ENCODE measurements at places on chromosomes 4 and X.
A peak's percentile ranks its signal among the peaks of the same experiment; 100 is the strongest.

GRCh38 chr4:85747882-85748491, 273.0 kb downstream of the ARHGAP24 start:
- peak; percentile 73 for DNase-seq

DNA sequence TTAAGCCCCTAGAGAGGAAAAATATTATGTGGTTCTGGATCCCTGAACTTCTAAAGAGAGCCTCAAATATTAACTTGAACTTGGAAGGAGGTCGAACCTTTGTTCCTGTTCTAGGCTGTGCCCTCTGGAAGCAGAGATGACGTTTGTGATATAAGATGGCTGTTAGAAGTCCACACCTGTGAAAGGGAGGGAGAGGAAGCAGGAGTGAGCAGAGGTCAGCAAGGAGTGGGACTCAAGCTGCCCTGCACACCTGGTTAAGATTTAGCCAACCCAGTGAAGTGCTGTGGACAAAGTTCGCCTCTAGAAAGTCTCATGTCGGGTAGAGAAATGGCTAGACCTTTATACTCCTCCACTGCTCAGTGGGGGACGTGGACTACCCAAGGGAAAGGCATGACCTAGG, 566.2 kb downstream of the MID1IP1 start:
- no peak for DNase-seq

- no peak for DNase-seq
Observed at GRCh38 chr4:121885115-121885514, 14.8 kb upstream of the BBS7 start.

DNA sequence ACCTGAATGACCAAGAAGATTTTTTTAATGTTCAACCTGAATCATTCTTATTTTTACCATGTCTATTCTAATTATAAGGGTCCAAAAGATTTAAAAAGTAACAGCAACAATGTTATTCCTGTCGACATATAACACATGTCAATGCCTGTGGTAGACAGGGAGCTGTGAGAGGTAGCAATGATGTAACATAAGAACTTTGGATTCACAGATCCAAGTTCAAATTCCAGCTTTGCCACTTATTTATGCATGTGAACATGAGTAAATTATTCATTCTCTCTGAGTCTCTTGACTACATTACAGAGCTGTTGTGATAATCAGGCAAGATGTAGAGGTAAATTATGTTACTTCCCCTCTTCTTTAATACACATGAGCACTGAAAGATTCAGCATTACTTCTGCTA, 54.5 kb downstream of the KLHL8 start:
- DNase-seq: no peak

GRCh38 chr4:54526560-54526959, 131.2 kb upstream of the KIT start:
- DNase-seq: no peak

GRCh38 chr4:101973361-101973760, 182.8 kb downstream of the BANK1 start:
- DNase-seq: no peak

- no peak for DNase-seq
Observed at GRCh38 chr4:123659730-123660129, 263.1 kb downstream of the SPRY1 start.

- DNase-seq: no peak
Observed at GRCh38 chrX:91414713-91415112, 19.9 kb upstream of the PABPC5 start.

DNA sequence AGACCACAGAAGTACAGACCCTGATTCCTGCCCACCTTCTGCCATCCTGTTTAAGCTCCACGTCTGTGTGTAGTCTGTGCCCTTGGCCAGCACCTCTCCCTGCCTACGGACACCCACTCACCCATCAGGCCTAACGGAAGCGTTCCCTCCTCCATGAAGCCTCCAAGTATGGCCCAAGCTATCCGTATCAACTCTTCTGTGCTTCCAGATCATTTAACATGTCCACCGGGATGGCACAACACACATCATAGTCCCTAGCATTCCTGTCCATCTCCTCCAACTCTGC, 11.7 kb downstream of the WDR1 start:
- no peak for DNase-seq

DNA sequence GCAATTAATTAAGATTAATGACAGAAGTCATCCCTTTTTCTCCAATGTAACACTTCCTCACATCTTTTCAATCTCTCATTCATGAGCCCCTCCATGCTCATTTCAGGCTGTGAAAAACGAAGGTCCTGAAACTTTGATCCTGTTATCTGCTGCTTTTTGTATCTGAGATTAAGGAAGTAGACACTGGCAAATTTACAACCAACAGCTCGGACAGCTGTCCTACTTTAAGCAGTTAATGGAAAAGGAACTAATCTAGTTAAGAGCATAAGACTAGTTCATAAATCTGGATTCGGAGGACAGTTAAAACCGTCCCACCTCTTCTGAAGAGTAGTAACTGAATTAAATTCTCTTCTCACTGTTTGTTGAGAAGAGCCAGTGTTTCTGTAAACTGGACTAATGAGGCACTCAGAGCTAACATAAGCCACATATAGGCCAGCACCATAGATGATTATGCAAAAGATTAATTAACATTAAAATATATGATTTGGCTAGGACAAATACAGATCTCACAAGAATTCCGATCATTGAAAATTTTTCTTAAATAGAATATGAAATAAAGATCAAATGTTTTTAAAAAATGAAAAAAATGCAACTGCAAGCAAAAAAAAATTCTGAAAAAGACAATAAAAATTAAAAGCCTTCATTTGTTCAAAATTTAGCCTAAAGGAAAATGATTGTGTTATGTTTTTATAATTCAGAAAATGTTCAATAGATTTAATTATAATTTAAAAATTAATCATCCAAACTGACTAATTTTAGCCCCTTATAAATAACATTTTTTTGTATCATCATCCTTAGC, 114.4 kb downstream of the ANTXR2 start:
- DNase-seq: no peak

DNA sequence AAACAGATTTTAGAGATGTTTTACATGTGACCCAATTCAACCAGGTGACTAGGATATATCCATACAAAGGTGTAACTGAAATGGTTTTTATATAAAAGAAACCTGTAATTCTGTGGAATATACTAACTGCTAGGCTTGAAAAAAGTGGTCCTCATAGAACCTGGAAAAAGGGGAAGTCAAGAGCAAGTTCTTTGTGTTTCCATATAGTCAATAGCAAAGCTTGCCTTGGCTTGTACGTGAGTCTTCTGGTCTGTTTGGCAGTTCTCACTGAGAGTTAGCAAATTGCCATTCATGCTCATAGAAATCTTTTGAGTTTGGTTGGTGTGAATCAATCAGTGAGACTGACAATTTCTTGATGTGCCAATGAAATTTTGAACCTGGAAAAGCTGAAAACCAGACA, 79.4 kb upstream of the SMIM10 start:
- no peak for DNase-seq

- no peak for DNase-seq
Observed at GRCh38 chr4:180682776-180683175, 1560.4 kb upstream of the TENM3 start.

GRCh38 chrX:149539283-149540130, 1.3 kb upstream of the EOLA1 start:
- peak; percentile 81 for DNase-seq

DNA sequence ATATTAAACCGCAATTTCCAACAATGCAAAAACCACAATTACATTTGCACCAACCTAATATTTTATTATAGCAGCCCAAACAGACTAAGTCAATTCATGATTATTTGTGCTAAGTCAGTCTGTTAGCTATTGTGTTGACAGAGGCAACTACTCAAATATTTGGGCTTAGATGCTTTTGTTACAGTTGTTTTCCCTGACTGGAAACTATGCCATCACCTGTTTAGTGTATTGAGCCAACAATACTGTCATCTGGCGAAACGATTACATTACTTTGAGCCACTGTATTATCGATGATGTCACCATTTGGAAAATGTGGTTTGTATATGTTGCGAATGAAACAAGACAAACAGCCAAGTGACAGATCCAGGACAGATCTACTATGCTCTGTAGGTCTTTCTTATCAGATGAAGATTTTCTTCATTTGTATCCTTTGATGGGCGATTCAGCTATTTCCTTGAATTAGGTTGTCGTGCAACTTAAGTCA, 38.7 kb upstream of the INTS6L start:
- no peak for DNase-seq

DNA sequence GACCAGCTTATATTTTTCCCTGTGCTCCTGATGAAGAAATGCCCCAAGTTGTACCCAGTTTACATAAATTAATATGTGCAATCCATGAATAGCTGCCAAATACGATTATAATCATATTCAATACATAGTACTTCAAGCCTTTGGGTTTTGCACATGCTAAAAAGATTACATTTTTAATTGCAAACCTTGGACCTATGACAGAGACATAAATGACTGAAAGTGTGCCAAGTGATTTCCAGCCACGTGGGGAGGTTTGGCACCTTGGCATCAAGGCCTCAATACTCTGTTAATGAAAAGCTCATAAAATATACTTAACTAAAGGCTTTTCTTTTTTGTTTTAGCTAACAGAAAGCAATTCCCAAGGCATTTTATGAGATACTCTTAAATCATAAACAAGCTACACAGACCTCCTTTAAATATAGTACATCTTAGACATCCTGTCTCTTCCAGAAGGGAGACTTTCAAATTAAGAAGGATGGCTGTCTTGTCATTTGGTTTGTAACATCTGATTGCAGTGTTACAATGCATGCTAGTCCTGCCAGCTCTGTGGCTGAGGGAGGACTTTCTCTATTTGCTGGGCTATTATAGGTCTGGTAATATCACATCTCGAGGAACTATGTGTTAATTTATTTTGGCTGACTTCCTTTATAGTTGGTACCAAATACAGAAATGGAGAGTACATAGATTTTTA, 404.1 kb downstream of the AFF2 start:
- no peak for DNase-seq

DNA sequence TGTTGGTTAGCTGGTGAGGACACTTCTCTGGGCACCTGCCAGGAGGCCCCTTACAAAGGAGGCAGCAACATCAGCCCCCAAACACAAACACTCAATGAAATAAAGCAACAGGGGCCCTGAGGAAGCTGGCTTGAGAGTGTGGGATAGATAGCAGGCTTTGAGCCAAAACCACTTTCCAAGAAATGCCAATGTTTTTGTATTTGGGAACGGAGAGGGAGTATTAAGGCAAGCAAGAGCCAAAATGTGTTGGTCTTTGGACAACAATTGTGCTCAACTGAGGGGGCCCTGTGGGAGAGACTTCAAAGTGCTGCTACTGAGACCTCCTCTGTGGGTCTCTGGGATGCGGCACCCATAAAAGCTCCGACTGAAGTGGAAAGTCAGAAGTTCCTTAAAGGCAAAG, 41.0 kb downstream of the RAI2 start:
- no peak for DNase-seq
